ENCODE measurements at places on chromosomes 5 and 9.

DNA sequence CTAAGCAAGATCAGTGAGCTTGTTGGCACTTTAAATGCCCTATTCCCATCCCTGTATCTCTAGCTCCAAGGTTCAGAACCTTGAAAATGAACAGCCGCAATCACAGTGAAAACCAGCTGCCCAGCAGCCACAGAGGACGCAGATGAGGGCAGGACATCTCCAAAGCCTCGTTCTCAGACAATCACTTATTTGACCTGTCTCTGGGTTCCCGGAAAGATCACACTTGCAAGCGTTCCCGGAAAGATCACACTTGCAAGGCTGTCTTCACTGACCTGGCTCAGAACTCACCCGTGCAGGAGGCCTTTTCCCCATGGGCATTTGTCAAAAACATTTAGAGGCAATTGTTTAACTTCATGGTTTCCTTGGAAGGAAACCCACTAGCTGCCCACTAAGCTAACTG is 25.7 kb downstream of the IPPK start:
- DNase-seq: no peak

- DNase-seq: no peak
Measured at GRCh38 chr9:130255631-130256134, 9.9 kb upstream of the HMCN2 start.

GRCh38 chr9:135507104-135508035 is 6.9 kb downstream of the MRPS2 start:
- no peak for DNase-seq

DNA sequence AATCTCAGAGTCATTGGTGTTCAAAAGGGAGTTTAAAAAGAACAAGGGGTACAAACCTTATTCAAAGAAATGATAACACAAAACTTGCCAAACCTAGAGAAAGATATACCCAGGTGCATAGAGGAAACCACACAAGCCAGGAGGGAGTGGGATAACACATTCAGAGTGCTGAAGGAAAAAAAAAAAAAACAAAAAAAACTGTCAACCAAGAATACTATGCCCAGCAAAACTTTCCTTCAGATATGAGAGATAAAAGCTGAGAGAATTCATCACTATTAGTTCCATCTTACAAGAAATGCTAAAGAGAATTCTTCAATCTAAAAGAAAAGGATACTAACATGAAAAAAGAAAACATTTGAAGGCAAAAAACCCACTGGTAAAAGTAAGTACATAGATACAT is 11.5 kb upstream of the TESK1 start:
- no peak for DNase-seq

DNA sequence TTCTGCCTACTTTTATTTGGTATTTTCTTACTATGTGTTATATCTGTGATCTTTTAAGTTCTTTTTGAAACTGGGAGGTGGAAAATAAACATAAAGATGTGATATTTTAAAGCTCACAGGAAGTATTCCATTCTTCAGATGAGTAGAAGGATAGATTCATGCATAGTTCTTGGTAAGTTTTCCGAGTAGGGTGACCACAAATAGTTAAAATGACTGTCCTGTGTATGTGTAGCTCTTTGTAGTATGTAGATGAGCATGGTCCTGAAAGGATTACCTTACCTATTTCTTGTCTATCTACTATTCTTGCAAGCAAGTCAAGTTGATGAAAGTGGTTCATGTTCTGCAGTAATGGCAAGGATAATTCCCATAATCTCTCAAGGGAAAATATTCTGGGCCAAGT is 47.7 kb downstream of the SRFBP1 start:
- DNase-seq: no peak

DNA sequence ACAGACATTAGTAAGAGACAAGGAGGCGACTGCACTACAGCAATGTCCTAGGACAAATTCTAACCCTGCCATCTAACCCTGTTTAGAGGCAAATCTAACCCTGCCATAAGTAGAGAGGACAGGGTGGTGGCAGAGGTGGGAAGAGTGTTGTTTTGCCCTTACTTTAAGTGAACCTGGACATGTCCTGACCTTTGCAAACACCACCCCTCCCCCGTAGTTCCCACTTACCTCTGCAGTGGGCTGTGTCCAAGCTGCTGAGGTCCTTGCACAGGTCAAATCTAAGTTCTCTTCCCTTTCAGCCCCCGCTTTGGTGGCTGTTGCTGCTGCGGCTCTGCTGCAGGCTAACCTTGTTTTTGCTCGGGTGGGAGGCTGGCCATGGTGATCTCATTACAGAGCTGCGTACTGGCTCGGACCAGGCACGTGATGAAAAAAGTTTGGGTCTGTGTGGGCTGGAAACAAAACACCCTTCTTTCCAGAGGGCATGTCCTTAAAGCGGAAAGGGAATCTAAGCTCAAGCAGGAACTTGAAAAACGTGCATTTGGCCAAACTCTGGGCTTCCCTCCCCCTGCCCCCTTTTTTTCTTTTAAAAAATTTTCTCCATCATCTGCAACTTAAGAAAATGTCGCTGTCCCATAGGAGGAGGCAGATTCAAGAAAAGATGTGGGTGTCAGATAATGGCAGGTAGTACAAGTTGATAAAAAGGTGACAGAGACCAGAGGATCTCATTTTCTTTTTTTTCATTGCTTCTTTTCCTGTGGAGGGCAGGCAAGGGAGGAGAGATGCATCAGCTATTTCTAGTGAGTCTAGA is at the start of gene FAXDC2:
FAXDC2 (minus strand) TSS at position 349 of the 808 bp plus-strand sequence. CDS start 12,425 bp downstream, outside the sequence.
- no peak for DNase-seq

All from epithelial cell of proximal tubule (primary cell).